GM04503 (cell line): ENCODE measurements at places on chromosomes 5 and 9.

DNA sequence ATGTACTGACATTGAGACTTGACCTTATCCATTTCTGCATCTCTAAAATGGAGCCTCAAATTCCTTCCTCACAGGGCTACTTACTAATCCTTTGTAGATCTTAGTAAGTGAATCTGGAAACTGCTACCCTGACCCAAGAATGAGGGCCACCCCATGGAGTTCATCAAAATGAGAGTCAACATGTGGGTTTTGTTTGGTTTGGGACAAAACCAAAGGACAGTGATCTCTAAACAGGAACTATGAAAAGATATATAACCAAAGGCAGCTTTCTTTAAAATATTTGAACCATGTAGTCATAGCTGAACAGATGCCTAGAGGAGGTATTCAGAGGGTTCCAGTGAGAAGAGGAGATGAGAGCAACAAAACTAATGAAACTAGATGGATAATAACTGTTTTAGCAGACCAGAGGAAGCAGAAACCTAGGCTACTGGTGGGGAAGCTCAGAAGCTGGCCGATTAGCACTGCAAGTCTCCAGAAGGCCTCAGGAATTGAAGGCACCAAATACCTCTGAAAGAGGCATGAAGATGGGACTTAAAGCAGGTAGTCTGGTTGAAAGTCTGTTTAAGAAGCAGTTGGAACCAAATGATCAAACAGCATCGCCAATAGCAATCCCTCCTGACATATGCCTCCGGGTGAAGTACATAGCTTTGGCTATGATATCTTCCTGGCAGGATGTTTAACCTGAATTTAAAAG lies 45.8 kb downstream of the THOC3 start:
- peak; percentile 98 for DNase-seq

DNA sequence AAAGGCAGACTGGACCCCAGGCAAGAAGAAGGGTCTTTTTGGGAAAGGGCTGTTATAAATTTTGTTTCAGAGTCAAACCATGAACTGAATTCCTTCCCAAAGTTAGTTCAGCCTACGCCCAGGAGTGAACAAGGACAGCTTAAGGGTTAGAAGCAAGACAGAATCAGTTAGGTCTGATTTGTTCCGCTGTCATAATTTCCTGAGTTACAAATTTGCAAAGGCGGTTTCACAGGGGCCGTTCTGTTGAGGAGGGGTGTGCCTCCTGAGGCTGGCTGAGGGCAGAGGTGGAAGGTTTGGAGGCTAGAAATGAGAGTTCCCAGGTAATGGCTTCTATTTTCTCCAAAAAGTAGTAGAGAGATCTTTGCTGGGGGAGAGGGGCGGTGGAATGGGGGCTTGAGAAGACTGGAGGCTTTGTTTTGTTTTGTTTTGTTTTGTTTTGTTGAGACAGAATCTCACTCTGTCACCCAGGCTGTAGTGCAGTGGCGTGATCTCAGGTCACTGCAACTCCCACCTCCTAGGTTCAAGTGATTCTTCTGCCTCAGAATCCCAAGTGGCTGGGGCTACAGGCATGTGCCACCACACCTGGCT lies 4.1 kb upstream of the CERCAM start:
- DNase-seq, result no peak

GRCh38 chr5:67066815-67067214 lies 129.8 kb downstream of the CD180 start:
- DNase-seq, result no peak

GRCh38 chr9:20925256-20926045 lies 106.0 kb downstream of the HACD4 start:
- DNase-seq, result no peak

DNA sequence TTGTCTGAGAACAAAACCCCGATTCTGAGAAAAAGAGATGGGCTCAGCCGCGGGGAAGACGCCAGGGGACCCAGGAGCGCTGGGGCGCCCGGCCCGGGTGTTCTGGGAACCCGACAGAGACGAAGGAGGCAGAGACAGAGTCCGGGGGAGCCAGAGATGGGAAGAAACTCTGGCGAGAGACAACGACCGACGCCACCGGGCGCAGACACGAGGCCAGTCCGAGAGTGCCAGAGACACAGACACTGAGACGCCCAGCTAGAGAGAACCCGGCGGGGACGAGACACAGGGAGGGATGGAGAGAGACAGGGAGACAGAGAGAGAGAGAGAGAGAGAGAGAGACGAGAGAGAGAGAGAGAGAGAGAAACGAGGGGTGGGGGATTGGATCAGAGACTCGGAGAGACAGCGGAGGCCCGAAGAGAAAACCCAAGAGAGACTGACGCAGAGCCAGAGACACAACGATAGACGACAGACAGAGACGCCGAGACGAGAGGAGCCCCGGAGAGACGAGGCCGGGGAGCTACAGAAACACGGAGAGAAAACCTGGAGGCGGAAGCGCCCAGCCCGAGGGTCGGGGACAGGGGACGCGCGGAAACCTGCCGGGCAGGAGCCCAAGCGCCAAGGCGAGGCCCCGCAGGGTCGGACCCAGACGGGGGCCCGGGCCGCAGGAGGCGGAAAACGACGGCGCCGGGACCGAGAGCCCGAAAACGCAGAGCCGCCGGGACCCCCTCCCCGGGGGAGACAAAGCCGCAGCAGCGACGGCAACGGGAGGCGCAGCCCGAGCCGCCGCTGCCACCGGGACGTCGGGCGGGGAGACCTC lies 3.3 kb downstream of the NR5A1 start:
- DNase-seq, result no peak
